ENCODE measurements at places on chromosomes 7 and 10.

DNA sequence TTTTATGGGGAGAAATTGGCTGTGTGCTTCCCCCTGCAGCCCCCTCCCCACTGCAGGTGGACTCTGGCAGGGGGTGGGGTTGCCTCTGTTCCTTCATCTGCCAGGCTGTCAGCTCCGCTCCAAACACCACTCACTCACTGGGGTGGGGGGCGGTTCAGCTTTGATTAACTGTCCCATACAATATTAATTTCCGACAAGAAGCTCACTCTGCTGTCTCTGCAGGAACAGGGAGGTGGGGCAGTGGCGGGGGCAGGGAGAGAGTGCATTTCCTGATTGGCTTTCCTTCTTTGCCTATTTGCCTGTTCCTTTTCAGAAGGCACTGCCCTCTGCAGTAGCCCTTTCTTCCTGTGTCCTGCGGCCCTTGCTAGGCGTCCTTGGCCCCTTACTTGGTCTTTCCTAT lies 500.8 kb downstream of the PLXNA4 start:
- no peak for DNase-seq

- DNase-seq, result no peak
These were observed 41.4 kb upstream of the SLC26A5 start for GRCh38 chr7:103487419-103487818.

DNA sequence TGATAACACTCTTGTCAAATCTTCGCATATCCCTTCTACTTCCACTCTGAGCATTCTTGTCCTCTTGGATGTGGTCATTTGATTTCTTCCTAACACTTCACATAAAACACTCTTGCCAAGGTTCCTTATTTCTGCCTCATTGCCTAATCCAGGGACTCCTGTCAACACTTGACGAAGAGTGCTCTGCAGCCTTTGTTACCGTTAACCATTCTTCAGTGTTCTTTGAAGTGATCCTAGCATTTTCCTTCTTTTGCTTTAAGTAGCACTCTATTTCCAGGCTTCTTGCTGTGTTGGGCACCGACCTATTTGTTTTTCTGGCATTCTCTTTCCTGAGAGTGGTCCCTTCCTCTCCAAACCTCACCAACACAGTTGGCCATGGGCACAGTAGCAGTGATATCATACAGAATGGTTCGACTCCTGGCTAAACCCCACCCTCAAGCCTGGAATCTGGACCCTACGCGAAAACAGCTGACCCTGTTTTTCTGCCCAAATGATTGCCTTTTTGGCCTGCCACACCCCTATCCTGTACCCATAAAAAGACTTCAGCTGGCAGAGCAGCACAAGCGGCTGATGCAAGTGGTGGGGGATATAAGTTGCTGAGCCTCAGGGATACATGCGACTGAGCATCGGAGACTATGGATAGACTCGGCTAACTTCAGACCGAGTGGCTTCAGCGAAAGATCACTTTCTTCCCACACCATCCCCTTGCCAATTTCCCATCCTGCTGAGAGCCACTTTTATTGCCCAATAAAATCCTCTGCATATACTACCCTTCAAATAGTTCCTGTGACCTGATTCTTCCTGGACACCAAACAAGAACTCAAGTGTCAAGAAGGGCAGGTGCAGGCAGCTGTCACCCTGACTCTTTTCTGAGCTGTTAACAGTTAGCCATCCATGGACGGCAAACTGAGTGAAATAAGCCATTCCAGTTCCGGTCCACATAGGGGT lies 820.6 kb downstream of the CCSER2 start:
- no peak for DNase-seq

- DNase-seq, result no peak
These were observed 42.4 kb downstream of the REEP3 start for GRCh38 chr10:63563623-63564022.

GRCh38 chr7:92279396-92280031 lies 33.7 kb downstream of the ANKIB1 start:
- no peak for DNase-seq

GRCh38 chr7:114086537-114086913 lies 167.7 kb upstream of the PPP1R3A start:
- peak; percentile 69 for DNase-seq

DNA sequence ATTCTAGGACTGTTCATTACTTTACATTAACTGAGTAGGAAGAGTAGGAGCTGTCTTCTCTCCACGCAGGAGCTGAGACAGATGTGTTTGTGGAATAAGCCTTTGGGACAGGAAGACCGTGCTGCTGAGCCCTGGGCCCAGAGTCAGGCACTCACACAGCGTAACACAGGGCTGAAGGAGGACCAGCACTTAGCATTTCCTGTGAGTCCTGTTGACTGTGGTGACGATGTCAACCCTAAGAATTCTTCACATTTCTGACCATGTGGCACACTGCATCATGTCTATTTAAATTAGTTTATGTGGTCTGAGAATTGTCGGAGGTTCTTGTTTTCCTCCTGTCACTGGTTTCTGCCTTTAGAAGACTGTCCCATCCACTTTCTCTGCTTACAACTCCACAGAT lies 117.2 kb downstream of the PIP4K2A start:
- no peak for DNase-seq

DNA sequence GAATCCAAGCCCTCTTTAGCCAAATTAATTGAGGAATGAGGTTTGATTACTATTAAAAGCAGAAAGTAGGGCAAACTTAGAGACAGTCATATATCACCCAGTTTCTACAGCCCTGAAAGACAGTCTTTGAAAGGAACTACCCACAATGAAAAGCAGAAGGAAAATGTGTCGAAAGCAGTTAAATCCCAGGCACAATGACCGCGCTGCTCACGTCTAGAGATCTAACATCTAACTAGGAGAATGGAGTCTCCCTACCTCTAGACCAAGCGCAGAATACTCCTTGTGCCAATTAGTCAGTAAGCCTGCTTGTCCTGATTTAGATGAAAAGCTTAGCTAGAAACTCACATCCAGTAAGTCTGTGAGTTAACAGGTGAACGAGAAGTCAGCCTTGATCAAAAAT lies 350.0 kb downstream of the FGFR2 start:
- DNase-seq, result no peak

DNA sequence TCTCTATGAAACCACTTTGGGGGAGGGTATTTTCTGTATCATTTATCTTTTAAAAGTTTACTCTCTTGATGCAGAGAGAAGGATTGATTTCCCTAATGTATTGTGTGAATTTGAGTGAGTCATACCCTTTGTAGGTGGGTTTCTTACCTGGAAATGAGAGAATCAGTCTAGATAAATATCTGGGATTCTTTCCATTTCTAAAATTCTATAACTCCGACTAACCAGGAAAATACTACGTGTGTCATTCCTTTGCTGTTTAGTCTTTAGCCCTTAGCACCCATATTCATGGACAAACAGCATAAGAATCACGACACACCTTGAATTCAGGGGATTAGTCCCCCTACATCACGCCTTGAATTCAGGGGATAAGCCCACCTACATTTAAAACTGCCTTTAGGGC lies 139.1 kb downstream of the GATA3 start:
- DNase-seq, result no peak

DNA sequence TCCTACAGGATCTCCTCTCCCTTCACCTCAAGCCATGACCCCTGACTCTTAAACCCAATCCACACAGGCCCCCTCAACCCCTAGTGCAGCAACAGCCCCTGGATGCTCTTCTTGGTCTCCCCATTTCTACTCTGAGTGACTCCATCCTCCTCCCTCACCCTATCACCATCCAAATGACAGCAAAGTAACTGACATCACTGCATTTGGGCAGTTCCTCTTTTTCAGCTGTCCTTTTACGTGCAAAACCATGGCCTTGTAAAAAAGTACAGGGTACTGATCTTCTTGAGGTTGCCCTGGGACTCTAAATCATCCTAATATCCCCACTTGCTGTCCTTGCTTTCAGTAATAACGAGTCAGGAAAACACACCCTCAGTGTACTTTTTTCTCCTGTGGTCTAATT lies 454.9 kb downstream of the ADRA2A start:
- DNase-seq, result no peak

DNA sequence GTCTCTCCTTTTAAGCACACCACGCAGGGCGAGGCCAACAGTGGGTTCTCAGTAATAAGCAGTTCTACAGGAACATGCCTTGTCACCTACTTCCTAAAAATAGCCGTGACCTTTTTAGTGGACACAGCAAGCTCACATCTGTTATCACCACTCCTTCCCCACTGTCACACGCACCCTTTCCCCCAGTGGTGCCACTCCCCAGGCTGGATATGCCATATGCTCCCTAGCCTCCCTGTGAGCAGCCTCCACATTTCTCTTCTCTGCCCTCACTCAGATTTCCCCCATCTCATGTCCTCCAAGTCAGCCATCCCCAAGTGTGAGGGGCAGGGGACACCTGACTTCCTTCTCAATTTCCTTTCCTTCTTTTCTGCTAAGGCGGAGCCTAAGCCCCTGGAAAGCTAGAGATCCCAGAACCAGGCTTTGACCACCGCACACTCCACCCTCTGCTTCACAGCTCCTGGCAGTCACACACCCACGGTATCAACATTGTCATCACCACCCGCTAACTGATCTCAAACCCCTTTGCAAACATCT lies 3.7 kb downstream of the ANXA11 start:
- no peak for DNase-seq

DNA sequence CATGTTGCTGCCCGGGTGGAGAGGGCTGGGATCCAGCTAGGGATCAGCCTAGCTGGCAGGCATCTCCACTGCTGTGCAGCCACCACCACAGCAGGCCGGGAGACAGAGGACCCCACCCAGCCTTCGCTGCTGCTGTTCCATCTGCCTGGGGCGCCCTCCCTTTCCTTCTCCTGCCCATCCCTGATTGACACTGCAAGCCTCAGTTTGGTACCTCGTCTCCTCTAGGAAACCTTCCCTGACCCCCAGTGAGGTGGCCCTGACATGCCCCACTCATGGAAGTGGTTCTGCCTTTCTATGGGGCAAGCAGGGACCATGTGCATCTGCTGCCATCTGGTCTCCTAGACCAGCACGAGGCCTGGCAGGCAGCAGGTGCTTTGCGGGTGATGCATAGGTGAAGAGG lies 30.4 kb upstream of the DPYSL4 start:
- no peak for DNase-seq

- no peak for DNase-seq
These were observed 27.6 kb upstream of the NEUROG3 start for GRCh38 chr10:69600761-69601330.

DNA sequence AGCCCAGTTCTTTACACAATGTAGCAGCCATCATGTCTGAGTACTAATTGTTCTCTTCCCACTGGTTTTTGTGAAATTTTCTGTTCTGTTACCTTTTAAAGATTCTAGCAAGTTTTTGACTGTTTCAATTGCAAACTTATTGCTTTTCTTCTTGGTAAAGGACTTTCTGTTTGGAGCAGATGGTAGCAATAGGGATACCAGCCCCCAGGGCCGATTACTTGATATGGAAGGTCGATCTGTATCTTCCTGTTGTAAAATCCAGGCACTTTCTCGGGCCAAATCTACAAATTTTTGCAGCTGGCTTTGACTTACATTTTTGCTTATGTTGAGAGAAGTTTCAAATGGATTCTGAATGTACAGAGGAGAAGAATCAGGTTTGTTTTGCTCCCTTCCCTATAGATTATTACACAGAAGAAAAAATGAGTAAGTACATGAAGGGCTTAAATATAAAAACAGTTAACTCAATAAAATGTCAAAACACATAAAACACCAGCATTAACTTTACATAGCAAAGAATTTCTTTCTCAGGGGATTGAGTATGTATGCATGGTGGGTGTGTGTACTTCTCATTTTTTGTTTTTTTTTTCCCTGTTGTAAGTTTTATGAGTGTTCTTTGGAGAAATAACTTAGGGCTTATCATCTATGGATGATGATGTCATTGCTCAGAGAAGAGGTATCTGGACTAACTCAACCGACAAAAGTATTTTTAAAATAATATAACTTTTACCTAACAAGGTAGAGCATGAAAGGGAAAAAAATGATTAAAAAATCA lies 35.3 kb downstream of the MTPAP start:
- DNase-seq, result no peak

- DNase-seq, result no peak
These were observed 130.5 kb downstream of the KLF6 start for GRCh38 chr10:3654496-3654895.

DNA sequence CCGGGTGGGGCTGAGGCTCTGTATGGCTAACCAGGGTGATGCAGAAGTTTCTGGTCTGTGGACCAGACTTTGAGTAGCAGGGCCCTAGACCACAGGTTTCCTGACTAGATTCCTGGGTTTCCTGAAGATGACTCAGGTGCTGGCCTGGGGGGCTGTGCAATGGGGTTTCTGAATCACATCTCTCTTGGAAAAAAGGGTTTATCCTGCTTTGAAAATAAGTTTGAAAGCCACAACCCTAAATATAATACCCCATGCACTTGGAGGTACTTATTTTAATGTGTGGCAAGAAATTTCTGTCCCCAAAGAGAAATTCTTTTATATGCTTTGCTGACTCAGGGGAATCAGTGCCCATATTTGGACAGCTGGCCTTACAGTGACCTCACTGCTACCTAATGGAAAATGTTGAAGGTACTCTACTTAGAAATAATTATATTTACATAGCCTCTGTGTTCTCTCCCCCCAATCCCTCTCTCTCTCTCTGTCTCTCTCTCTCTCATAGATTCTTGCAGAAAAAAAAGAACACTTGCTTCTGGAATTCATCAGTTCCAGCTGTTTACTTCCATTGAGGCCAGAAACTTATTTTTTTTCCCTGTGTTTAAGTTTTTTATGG lies 184.4 kb upstream of the LYZL2 start:
- peak; percentile 89 for DNase-seq

DNA sequence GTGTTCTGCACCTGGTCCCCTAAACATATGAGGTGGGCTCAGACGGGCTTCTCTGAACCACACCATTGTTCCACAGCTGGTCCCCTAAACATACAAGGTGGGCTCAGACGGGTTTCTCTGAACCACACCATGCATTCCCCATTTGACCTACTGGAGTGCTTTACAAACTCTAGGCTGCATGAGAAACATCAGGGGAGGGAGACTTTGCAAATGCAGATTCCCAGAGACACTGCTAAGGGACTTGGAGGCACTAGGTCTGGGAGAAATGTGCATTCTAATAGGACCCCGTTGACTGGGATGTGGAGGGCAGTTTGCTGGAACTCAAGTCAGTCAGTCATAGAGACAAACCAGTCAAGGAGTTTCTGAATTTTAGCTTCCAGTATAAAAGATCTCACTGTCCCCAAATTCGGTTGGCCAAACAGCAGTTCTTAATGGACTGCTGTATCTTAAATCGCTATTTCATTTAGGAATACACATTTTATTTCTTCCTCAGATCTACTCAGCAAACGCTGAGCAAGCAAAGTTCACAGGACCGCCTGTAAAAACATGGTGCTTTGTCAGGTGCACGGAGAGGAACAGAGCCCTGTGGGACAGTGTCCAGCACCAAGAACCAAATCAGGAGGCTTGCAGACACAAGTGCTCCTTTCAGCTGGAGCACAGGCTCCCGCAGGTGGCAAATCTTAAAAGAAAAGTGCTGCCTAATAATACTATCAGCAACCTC lies 198.8 kb downstream of the SFMBT2 start:
- DNase-seq, result no peak

DNA sequence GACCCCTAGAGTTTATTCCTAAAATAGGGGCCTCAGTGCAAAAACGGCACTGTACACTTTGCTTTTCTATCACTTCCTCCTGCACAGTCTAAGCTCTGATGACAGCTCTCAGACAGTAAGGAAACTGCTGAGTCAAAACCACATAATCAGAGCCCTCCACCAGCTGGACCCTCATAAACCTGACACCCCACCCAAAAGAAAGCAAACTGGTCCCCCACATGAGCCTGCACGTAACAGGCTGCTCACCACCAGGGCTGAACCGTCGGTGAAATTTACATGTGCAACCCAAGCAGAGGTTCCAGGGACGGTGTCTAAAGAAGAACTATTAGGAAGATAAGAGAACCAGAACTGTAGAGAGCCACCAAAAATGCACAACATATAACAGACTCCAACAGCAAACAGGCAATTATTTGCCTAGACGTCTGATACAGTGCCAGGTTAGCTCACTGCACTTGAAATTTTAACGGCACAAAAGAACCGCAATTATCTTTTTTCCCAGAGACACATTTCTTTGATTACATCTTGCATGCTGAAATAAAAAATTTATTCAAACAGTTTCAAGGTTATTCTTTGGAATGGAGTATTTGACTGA lies 19.6 kb downstream of the SGMS1 start:
- peak; percentile 58 for DNase-seq

All from MM.1S (cell line).